PC-9 (cell line): ENCODE measurements at places on chromosomes 16 and 17. TPM values are rescaled to one million over a fixed set of nuclear protein-coding genes. Genes with fewer than 3 reads are reported as not detected.
A peak's percentile ranks its signal among the peaks of the same experiment; 100 is the strongest.

Gene RRAD
- 0.24 TPM in 1 of 2 replicates, not detected in the other for total RNA-seq

Gene PSME3IP1
- total RNA-seq, result 92.4 and 121 TPM in 2 replicates

Gene ZNF597
- 1.5 and 1.8 TPM in 2 replicates for total RNA-seq

Gene SEPTIN12
- total RNA-seq, result not detected in 2 replicates

Gene ADORA2B
- 32.6 and 42.7 TPM in 2 replicates for total RNA-seq

DNA sequence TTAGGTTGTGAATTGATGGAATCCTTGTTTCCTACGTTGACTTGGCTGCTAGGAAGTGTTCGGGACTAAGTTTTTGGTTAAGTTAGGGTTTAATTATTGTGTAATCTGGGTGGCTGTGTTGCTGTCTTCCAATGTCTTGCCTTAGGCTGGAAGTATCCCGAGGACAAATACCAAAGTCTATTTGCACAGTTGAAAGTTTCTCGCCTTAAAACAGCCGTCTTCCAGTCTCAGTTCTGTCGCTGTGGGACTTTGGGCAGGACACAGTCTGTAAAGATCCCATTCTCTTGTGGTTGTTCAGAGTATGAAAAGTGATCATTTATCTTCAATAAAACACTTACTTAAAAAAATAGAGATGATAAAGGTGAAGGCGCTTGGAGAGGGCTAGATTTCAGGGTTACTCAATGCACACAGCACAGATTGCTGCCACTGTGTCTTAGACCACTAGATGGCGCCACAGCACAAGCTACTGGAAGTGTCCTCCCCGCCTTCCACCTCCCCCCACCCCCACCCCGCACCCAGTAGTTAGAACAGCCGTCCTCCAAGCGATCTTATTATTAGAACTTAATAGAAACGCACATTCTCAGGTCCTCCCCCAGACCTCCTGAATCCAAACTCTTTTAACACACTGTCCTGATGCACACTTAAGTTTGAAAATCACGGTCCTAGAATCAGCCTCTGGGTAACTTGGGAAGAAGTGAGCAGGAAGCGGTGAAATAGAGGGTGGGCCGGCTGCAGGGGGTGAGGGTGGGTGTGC, 45.8 kb downstream of the AKAP1 start:
- peaks cover 7% of the 10 kb centered on the region for H3K4me1 ChIP-seq
- H3K36me3 ChIP-seq, result no peaks in the 10 kb centered on the region
- no peak overlapping the region; the same call in 1 of the 2 replicates for H3K4me3 ChIP-seq
- no peaks in the 10 kb centered on the region for H3K27me3 ChIP-seq

DNA sequence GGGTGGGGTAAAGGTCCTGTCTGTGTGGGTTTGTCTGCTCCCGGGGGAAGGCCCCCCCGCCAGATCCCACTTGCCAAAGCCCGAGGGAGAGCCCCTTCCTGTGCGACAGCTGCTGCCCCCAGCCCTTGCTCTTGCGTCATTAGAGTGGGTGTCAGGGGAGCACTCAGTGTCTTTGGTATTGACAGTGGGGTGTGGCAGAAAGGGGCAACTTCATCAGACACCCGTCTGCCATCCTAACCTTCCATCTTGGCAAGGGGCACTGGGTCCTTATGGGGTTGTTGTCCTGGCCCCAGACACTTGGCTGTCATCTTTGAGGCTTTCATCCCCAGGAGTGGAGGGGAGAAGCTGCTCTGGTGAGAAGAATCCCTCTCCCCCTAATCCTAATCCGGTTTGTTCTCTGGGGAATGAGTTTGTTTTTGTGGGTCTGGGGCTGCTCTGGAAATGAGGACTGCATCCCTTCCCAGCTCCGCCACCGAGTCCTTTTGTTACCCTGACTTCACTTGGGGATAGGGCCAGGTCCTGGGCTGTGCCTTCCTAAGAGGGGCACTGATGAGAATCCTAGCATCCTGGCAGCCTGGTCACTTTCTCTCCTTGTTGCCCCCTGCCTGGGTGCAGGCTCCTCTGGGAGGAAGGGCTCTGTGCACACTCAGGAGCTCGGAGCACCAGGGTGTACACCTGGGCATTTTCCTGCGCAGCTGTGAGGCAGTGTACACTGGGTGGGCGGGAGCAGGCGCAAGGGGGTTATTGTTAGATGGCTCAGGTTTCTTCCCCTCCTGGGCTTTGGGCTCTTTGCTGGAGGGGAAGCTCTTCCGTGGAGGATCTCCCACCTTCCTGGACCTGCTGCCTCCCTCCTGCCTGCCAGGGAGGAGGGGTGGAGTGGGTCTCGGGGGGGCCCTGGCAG, 21.1 kb downstream of the GJD3 start:
- H3K4me1 ChIP-seq, result peaks cover 12% of the 10 kb centered on the region; the same call in 1 of the 2 replicates
- no peaks in the 10 kb centered on the region for H3K36me3 ChIP-seq
- no peaks in the 10 kb centered on the region for H3K27me3 ChIP-seq
- H3K4me3 ChIP-seq, result no peak overlapping the region

DNA sequence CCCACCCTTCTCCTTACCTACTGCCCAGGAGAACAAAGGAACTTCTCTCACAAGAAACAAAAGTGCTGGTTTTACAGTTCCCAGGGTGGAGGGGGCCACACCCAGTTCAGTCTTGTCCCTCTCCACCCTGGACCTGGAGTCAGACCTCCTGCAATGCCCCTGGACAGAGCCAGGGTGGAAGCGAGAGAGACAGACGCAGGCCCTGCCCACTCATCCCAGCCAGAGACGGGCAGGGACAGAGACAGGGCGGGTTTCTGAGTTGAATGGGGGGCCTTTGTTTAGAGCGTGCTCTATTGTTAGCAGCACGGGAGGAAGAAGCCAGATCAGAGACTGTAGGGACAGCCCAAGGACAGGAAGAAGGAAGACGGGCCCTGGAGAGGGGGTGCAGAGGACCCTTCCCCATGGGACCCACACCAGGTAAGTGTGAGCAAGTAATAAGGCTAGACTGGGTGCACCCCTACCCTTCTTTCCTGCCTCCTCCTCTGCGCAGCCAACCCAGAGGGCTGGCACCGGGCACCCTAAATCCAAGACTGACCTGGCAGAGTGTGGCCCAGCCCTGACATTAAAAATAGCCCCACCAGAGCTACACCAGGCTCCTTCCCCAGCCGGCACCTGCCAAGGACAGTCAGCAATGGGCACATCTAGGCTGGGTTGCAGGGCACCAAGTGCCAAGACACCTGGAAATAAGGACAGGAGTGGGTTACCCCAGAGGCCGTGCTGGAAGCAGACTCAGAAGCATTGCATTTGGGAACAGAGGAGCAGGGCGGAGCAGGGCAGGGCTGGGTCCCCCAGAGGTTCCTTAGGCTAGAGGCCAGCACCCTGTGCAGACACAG, 10.9 kb downstream of the JUP start:
- no peaks in the 10 kb centered on the region for H3K27me3 ChIP-seq
- no peak overlapping the region; the same call in 1 of the 2 replicates for H3K27ac ChIP-seq
- peaks cover 59% of the 10 kb centered on the region for H3K4me1 ChIP-seq
- H3K36me3 ChIP-seq, result peaks cover 4% of the 10 kb centered on the region; the same call in 1 of the 2 replicates
- DNase-seq, result no peak

DNA sequence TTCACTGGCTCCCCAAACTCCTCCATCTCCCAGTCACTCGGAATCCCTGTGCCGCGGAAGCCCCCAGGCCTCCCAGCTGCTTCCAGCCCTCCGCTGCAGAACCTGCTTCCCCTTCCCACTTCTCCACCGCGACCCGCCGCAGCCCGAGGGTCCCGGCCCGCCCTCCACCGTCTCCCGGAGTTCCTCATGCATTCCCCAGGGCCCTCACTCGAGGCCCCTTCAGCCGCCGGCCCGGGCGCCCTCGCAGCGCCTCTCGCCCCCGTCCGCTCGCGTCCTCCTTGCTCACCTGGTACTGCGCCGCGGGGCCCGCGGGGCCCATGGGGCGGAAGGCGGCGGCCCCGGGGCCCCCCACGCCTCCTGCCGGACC, 329 bp downstream of the SMARCD2 start:
- H3K4me3 ChIP-seq, result peak overlapping the region; percentile 86
- no peak overlapping the region; the same call in 1 of the 2 replicates for H3K27ac ChIP-seq
- H3K36me3 ChIP-seq, result no peaks in the 10 kb centered on the region
- peaks cover 45% of the 10 kb centered on the region for H3K4me1 ChIP-seq
- H3K27me3 ChIP-seq, result no peaks in the 10 kb centered on the region

- H3K27ac ChIP-seq, result peak overlapping the region; percentile 86
- no peaks in the 10 kb centered on the region for H3K36me3 ChIP-seq
- H3K27me3 ChIP-seq, result no peaks in the 10 kb centered on the region
- DNase-seq, result no peak
- no peak overlapping the region for H3K4me3 ChIP-seq
Observed at GRCh38 chr16:53865494-53865863, 161.5 kb downstream of the FTO start.

DNA sequence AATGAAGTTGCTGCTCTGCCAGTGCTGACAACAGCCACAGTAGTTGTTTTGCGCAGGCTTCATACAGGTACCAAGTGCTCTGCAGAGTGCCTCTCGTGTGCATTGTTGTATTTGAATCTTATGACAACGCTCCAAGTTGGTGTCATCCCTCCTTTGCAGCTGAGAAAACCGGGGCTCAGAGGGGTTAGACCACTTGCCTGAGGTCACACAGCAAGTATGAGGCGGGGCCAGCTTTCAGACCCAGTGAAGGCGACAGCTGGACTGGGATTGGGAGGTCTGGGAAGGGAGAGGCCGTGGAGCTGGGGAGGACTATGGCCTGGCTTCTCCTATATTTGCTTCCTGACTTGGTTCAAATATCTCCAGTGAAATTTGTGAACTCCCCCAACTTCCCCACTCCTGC, 33.2 kb downstream of the WNT9B start:
- H3K27me3 ChIP-seq, result peaks cover 57% of the 10 kb centered on the region
- H3K27ac ChIP-seq, result no peak overlapping the region
- no peak for DNase-seq
- no peaks in the 10 kb centered on the region for H3K4me1 ChIP-seq
- no peaks in the 10 kb centered on the region for H3K36me3 ChIP-seq

DNA sequence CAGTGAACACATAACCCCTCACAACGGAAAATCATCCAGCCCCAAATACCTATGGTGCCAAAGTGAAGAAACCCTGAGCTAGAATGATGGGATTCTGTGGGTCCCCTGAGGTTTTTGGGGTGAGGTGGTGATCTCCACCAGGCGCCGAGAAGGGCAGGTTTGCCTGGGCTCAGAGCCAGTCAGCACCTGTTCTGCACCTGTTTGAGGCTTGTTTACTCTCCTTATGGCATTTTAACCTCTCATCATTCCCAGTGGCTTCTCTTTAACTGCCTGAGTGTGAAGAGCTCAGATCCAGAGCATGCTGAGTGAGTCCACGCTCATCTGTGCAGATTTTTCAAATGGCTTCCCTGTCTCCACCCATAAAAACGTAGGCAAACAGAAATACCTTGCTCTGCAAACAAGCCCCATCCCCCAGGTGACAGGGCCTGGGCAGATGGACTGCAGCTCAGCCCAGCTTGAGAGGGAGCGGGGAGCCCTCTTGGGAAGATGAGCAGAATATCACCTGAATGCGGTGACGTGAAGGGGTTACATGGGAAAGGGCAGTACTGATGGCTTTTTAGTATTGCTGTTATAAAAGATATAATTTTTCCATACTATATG, 40.1 kb upstream of the CLEC19A start:
- DNase-seq, result no peak
- H3K4me1 ChIP-seq, result peaks cover 18% of the 10 kb centered on the region
- no peak overlapping the region for H3K27ac ChIP-seq
- no peak overlapping the region for H3K4me3 ChIP-seq
- H3K27me3 ChIP-seq, result no peaks in the 10 kb centered on the region

DNA sequence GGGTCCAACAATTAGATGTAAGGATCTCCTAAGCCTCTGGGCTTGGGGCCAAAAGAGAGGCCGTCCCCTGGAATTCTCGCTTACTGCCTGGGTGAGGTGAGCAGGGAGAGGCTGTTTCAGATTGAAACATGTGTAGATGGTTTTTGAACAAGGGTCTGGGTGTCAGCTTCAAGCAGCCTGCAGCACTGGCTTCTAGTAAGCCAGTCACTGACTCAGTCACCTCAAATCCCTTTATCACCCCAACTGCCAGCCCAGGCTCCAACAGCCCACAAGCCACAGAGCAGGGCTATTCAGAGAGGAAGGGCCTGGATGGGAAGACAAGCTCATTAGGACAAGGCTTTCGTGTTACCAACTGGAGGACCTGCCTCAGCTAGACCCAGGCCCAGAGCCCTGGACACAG, 180.2 kb downstream of the CCT6B start:
- H3K27me3 ChIP-seq, result peaks cover 45% of the 10 kb centered on the region
- no peak overlapping the region for H3K27ac ChIP-seq

DNA sequence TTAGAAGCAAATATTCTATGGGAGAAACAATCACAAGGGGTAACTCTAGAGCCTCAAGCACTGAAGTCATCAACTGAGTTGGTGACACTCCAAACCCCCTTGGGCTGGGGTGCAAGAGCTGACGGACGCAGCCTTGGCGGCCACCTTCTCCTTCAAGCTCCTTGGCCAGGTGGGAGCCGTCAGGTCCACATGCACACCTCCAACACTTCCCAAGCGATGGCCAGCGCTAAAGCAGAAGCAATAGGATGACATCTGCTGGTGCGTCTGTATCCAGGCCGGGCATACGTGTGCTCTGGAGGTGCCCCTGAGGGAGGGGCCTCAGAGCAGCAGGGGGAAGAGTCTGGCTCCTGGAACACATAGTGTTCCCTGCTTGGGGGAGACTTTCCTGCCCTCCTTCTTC, 12.2 kb upstream of the FOXJ1 start:
- no peaks in the 10 kb centered on the region for H3K4me1 ChIP-seq
- H3K36me3 ChIP-seq, result no peaks in the 10 kb centered on the region
- H3K27ac ChIP-seq, result no peak overlapping the region
- no peak for DNase-seq
- no peaks in the 10 kb centered on the region for H3K27me3 ChIP-seq

- H3K4me1 ChIP-seq, result no peaks in the 10 kb centered on the region
- no peaks in the 10 kb centered on the region for H3K36me3 ChIP-seq
- DNase-seq, result no peak
- H3K27ac ChIP-seq, result no peak overlapping the region
Observed at GRCh38 chr16:49936791-49937190, 80.9 kb upstream of the ZNF423 start.

GRCh38 chr16:68656751-68657150, 11.6 kb downstream of the CDH3 start:
- peaks cover 50% of the 10 kb centered on the region for H3K4me1 ChIP-seq
- H3K4me3 ChIP-seq, result no peak overlapping the region
- no peaks in the 10 kb centered on the region for H3K27me3 ChIP-seq
- H3K36me3 ChIP-seq, result no peaks in the 10 kb centered on the region
- no peak for DNase-seq

DNA sequence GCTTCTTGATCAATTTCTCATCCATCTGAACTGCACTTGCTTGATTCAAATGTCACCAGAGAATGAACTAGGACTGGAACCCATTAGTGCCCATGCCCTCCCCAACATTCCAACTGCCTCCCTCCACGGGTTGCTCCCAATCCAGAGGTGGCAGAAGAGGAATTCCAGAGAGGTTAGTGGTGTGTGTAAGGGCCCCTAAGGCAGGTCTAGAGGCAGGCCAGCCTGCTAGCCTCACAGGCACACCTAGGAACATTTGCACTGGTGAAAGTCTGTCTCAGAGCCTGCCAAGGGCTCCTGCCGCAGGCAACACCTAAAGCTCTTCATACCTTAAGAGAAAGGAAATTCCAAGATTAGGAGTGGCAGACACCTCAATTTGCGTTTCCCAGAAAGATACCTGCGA, 21.2 kb upstream of the CMTM4 start:
- no peak overlapping the region for H3K4me3 ChIP-seq
- 0 out of 2 replicates have a peak, but pooled peaks cover 7% of the 10 kb centered on the region for H3K36me3 ChIP-seq
- peak; percentile 82 for DNase-seq
- no peaks in the 10 kb centered on the region for H3K4me1 ChIP-seq
